Lower lobe of right lung (tissue), 2 donors: ENCODE measurements at places on chromosomes 16 and 17. TPM values are rescaled to one million over a fixed set of nuclear protein-coding genes. Genes with fewer than 3 reads are reported as not detected.
A peak's percentile ranks its signal among the peaks of the same experiment; 100 is the strongest.

DNA sequence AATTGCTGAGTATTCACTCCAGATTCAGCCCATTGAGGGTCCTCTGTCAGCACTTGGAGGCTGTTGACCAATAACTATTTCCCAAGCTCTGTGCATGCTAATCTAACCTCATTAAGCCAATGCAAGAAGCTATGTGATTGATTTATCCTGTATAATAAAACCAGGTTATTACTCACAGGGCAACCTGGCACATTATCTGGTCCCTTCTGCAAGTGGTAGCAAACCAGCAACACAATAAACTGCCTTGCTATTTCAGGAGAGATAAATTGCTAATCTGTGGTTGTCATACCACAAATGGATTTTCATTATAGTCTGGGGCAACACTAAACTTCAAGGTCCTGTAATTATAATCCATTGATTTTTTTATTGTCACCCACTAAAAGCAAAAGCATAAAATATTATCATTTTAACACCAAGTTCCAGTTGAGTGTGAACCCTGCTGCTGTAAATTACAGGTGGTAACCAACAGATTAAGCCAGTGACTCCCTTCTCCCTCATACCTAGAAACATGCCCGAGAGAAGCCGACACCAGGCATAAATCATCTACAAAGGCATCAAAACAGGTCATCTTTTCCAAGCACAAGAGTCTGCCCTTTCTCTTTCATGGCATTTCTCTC lies 51.1 kb upstream of the SOX9 start:
- DNase-seq = no peak

GRCh38 chr17:33639103-33639880 lies 346.2 kb upstream of the ASIC2 start:
- no peak for DNase-seq

- no peak for DNase-seq
These were observed 4.3 kb upstream of the PITPNC1 start for GRCh38 chr17:67372751-67373150.

DNA sequence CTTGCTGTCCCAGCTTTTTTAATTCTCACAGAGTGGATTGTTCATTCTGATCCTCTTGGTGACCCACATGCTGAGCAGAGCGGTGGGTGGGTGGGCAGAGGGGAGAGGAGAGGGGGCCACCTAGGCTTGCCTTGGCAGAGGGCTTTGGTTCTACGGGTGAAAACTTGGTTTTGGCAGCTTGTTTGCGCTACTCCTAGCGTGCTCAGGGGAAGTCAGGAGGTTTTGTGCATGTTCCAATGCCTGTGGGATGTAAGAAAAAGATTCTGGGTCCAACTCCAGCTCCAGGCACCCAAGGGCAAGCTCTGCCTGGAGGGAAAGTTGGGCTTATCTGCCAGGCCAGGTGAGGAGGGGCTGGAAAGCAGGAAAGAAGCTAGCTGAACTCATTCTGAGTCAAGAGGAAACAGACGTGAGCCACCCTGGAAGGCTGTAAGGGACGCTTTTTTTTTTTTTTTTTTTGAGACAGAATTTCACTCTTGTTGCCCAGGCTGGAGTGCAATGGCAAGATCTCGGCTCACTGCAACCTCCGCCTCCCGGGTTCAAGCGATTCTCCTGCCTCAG lies 169.1 kb downstream of the WSCD1 start:
- DNase-seq = no peak

DNA sequence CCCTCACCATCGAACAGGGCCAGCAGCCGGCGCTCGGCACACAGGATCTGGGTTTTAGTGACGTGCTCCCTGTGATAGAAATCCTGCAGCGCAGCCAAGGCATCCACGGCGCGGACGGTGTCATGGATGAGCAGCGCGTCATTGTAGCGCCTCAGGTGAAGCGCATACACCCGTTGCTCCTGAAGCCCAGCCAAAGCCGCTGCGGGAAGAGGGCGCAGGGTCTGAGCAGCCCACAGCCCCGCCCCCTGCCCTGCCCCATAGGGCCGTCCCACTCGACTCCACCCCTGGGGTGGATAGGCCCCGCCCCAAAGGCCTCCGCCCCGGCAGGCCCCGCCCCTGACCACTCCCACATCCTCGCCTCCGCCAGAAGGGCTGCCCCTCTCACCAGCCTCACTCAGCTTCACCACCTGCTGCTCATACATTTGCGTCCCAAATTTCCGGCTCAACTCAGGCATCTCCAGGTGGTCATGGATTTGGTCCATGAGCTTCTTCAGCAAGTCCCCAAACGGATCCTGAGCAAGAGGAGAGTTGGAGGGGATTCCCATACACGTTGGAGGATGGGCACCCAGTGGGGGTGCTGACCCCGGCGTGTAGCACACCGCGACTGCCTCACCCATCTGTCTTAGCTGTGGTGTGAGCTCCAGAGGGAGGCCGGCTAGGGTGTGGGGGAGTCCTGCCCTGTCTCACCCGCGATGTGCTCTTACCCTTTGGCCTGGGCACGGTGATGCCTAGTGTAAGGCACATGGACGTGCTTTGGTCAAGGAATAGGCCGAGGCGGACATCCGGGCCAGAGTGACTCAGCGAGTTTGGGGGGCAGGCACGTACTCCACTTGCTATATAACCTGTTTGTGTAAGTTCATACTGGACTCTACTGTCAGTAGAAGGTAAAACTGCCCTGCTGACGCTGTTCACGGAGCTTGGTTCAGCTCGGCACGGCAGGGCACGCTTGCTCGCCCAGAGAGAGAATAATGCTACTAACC lies 4.6 kb downstream of the DHX58 start:
- DNase-seq = peak; percentile 87

The RAD51D gene
- total RNA-seq = 13.2 TPM

- no peak for DNase-seq
These were observed 126.7 kb downstream of the IRF8 start for GRCh38 chr16:86025706-86026105.

DNA sequence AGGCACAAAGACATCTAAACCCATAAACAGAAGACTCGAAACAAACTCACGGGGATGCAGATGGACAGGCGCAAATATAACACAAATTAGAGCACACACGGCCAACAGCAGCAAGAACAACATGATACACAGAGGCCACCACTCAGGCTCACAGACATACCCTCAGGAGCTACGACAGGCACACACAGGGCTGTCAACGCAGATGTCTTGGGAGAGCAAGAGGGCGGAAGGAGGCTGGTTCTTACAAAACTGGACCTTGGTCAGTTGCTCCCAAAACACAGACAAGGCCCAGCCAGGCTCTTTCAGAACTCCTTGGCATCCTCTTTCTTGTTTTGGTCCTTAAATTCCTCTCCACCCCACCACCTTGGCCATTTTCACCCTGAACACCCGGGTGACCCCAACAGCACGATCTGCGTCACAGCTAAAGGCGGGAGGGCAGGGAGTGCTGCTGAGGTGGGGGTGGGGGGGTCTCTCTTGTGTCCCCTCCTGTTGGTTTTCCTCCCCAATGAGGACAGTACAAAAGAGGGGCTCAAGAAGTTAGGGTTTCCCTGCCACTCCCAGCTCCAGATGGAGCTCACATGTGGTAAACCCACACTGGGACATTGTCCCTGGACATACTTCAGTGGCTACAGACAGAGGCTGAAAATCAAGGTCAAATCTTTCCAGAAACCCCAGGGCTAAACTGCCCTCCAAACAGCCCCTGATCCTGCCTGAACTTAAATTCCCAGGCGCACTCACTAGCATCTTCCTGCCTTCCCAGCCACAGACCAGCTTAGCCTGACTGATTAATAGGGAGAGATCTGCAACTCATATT lies 221.3 kb downstream of the C16orf78 start:
- no peak for DNase-seq

- no peak for DNase-seq
These were observed 38.0 kb upstream of the MNT start for GRCh38 chr17:2438823-2439222.

The ACSM2A gene
- total RNA-seq = not detected

DNA sequence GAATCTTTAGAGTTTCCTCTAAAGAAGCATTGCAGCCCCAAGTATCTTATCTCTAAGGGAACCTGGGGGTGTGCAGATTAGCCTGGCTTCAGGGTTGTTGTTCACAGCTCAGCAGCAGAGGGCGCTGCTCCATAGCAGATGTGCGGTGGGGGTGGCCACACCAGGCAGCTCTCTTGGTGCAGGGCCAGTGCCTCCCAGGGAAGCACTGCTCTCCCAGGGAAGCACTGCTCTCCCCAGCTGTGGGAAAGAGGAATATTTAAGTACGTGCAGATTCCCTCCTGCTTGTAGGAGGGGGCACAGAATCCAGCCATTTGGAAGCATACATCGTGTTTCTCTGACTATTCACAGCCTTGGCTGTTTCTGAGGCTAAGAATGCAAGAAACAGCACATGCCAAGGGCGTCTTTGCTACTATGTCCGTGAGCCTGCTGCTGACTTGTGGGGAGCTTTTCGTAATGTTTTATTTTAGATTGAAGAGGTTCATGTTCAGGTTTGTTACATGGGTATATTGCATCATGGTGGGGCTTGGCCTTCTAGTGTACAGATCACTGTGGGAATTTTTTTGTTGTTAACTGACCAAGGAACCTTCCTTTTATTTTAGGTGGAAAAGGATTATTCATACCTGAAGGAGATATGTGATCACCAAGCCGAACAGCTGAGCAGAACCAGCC lies 217.8 kb downstream of the SPECC1 start:
- DNase-seq = peak; percentile 85

DNA sequence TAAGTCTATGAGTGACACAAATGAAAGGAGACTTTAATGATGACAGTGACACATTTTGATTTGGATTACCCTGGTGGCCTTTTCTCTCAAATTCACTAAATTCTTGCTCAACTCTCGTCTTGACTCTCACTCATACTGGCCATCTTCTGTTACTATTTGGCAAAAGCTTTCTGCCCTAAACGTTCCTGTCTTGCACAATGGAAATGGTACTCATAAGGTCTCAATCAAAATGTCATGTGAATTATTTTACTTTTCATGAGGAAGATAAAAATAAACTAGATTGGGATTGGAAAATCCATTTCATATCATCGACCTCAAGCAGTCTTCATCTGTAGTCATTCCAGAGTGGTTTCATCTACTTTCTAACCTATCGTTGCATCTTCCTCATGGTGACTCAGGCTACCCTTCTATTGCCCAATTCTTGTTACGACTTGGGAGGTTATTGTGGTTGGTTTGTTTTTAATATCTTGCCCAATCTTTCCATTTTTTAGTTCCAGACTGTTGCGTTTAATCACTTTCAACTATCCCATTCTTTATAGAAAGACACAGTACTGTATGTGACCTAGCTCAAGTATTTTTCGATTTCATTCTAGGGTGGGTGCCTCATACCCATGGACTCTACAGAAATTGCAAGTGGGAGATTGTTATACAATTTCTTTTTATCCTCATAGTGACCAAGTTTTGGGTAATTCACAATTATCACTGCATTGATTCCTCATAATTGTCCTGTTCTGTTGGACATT lies 317.2 kb upstream of the KCNJ16 start:
- DNase-seq = no peak

- DNase-seq = no peak
These were observed 51.7 kb downstream of the CCDC42 start for GRCh38 chr17:8692916-8693315.

- no peak for DNase-seq
These were observed 38.7 kb downstream of the XYLT1 start for GRCh38 chr16:17431968-17432625.

GRCh38 chr16:1950559-1950958 lies 3.9 kb downstream of the RPL3L start:
- peak; percentile 20 for DNase-seq

- DNase-seq = no peak
These were observed 7.2 kb upstream of the TLE7 start for GRCh38 chr16:71449020-71449419.

The ARL5C gene
- total RNA-seq = not detected

The NPIPA5 gene
- total RNA-seq = 12.3 TPM

DNA sequence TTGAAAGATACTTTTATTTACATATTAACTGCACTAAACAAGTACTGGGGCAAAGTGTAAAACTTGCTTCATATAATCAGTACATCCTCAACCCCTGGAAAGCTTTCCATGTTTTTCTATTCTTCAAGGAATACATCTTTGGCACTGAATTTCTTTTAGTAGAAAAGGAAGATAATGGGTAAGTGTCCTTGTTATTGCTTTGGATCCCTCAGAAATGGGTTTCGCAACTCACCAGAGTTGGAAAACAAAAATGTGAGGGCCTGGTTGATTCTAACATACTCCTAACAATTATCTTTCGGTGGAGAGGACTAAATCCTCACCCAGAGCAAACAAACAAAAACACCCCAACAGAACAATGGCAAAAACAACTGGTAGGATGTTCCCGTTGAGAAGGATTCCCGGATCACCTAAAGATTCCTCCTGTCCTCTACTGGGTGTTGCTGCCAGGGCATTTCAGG lies 120.4 kb downstream of the PARN start:
- no peak for DNase-seq

DNA sequence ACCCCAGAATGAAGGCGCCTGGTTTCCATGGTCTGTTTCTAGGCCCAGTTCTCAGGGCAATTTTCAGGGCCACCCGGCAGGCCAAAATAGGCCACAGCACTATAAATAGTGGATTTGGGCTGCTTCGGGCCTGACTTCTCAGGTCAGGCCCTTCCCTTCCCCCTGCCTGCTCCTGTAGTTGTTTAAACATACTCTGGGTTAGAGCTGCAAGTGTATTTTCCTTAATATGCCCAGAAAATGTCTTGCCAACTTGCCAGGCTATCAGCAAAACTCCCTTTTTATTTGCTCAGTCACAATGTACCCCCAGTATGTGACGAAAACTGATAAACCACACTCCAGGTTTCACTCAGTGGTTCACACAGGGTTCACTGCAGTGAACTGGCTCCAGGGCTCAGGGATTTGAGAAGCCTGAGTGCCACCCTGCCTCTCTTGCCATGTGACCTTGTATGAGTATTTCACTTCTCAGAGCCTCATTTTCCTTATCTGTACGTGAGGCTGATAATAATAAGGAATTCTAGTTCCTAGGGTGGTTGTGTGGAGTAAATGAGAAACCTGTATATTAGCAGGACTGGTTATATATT lies 76.5 kb downstream of the GPRC5B start:
- no peak for DNase-seq

DNA sequence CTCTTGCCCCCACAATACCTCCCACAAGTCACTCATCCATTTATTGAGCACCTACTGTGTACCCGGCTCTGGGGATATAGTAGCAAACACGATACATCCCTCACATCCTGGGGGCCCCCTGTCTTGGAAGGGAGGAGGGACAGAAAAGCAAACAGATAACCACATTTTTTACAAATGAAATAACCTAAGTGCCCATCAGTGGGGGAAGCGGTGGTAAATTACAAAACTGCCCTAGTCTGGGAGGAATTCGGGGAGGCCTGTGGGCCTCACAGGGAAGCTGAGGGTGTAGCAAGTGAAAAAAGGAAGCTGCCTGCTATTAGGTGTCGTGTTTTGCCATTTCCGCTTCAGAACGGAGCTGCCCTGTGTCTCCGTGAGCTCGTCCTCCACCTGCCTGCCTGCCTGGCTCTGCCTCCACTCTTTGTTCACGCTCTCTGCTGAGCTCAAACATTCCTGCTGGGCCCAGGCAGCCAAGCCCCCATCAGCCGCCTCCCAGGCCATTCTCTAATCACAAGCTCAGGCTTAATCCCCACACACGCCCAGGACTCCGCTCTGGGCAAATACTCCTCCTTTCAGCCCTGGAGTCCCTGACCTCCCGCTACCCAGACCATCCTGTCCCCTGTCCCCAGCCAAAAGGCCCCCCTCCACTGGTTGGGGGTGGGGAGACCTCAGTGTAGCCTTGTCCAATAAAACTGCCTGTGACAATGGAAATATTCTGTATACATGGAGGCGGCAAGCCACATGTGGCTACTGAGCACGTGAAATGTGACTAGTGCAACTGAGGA lies 10.2 kb upstream of the SEC14L5 start:
- DNase-seq = no peak
